ENCODE measurements at places on chromosomes 11 and 22. TPM values are rescaled to one million over a fixed set of nuclear protein-coding genes. Genes with fewer than 3 reads are reported as not detected.

HYLS1 gene
- 8.2 TPM for total RNA-seq

STIM1 gene
- total RNA-seq = 61.1 TPM

MPZL2 gene
- 17.8 TPM for total RNA-seq

KRTAP5-1 gene
- total RNA-seq = not detected

TSPAN18 gene
- total RNA-seq = 8.2 TPM

HBE1 gene
- not detected for total RNA-seq

NXPE4 gene
- not detected for total RNA-seq

WT1 gene
- total RNA-seq = not detected

GGT5 gene
- total RNA-seq = not detected

DENND6B gene
- total RNA-seq = 3.6 TPM

ANO9 gene
- total RNA-seq = 45.6 TPM

SCGB2A2 gene
- not detected for total RNA-seq

PKP3 gene
- total RNA-seq = 0.40 TPM

BIK gene
- 4.1 TPM for total RNA-seq

EPS8L2 gene
- total RNA-seq = 12.4 TPM

ZNF70 gene
- total RNA-seq = 1.2 TPM

VWCE gene
- total RNA-seq = 1.1 TPM

CPT1B gene
- 33.3 TPM for total RNA-seq

ZDHHC8 gene
- total RNA-seq = 46.3 TPM

PRODH gene
- 0.56 TPM for total RNA-seq

LINC01488 gene
- not detected for total RNA-seq

CD6 gene
- total RNA-seq = 271 TPM

FAM111B gene
- total RNA-seq = 31.0 TPM

TRIM48 gene
- not detected for total RNA-seq

MMP12 gene
- total RNA-seq = not detected

SERGEF gene
- total RNA-seq = 42.7 TPM

SLC22A9 gene
- not detected for total RNA-seq

DAGLA gene
- 0.12 TPM for total RNA-seq

OSM gene
- 41.2 TPM for total RNA-seq

THRSP gene
- total RNA-seq = not detected

KCNC1 gene
- not detected for total RNA-seq

CAVIN3 gene
- 27.3 TPM for total RNA-seq

CRACR2B gene
- 1.8 TPM for total RNA-seq

ANKRD49 gene
- total RNA-seq = 19.2 TPM

C11orf42 gene
- not detected for total RNA-seq

CNGA4 gene
- not detected for total RNA-seq

GP1BB gene
- total RNA-seq = not detected

MLC1 gene
- total RNA-seq = not detected

SLC25A45 gene
- 14.4 TPM for total RNA-seq

GDPD5 gene
- total RNA-seq = 26.5 TPM

KCNJ11 gene
- 0.57 TPM for total RNA-seq

LRRC56 gene
- 1.6 TPM for total RNA-seq

TBX10 gene
- not detected for total RNA-seq

OR1S2 gene
- not detected for total RNA-seq

H19 gene
- not detected for total RNA-seq

INCENP gene
- 128 TPM for total RNA-seq

TTC36 gene
- not detected for total RNA-seq

All from activated CD4-positive, alpha-beta memory T cell treated with anti-CD3 and anti-CD28 coated beads for 36 hours (primary cell).